ENCODE measurements at places on chromosomes 2 and 18.

- no peak for DNase-seq
Observed at GRCh38 chr18:72830109-72830508, 37.7 kb downstream of the NETO1 start.

DNA sequence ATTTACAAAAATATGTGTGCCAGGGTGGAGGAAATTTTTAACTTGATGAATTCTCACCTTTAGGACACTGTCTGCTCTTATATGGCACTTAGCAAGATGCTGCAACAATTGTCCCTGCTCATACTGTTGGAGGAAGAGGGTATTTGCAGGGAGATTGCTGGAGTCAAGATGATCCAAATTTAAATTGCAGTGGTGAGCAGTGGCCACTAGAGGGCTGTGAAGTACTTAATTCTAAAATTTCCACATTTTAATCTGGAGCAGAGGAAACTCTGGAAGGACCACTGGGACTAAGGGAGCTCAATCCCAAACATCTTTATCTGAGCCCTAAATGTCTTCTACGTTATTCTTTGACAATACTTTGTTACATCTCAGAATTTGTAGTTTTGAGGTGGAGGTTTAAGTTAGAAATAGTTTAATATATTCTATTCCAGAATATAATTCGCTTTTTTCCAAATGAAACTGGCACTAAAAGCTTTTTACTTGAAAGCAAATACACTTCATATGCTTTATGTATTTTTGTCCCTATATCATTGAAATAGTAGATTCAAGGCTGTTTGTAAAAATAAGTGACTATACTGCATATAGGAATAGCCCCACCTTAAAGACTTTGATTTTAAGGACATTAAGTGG, 33.0 kb upstream of the PTH2R start:
- peak; percentile 76 for DNase-seq

GRCh38 chr2:59684116-59684770, 869.2 kb downstream of the BCL11A start:
- DNase-seq, result no peak

- DNase-seq, result peak; percentile 61
Observed at GRCh38 chr2:12714391-12715221, 2.1 kb upstream of the TRIB2 start.

GRCh38 chr2:185215497-185215896, 523.1 kb upstream of the FSIP2 start:
- no peak for DNase-seq

- no peak for DNase-seq
Observed at GRCh38 chr2:21891191-21891590, 767.4 kb downstream of the TDRD15 start.

DNA sequence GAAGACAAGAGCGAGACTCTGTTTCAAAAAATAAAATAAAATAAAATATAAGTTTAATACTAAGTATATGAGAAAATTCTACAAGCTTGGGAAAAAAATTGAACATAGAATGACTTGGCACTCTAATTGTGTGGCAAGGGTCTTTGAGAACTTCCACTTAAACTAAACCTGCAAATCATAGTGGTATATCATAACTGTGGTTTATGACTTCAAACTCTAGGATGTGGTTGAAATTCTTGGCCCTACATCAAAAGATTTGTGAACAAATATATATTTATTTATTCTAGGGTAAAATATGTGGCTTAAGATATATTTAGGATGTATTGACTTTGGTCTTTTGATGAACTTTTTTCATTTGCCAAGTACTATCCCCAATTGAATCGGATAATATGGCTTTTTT, 3.1 kb upstream of the FAM171B start:
- DNase-seq, result peak; percentile 16

GRCh38 chr2:67503066-67503795, 106.1 kb downstream of the ETAA1 start:
- peak; percentile 97 for DNase-seq

DNA sequence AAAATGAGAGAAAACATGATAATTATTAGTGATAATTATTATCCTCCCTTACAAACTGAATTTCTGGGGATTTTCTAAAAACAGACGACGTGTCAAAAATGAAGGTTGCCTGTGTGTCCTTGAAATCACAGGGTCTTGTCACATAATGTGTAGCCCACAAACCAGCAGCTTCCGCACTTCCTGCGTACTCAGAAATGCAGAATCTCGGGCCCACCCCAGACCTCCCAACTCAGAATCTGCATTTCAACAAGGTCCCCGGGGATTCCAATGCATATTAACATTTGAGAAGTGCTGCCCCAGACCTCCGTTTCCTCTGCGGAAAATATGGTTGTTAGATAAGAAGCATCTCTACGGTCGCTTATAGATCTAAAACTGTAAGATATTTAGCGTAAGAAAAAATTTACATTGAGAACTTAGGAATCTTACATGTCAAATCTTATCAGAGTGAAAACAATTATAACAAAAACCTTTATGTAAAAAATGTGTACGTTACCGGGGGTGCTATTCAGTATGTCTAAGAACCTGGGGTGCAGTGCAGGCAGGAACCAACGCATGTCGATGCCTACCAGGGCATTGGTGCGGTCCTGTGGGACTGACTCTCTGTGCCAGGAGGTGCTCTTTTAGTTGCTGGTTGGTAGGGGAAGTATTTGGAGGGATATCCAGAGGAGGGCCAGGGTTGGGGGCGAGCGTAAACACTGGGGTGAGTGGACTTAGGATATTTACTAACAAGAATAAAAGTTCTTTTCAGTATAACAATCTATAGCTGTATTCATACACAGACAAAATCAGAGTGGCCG, 15.2 kb downstream of the CDKL4 start:
- no peak for DNase-seq

- no peak for DNase-seq
Observed at GRCh38 chr18:31558567-31558966, 33.1 kb upstream of the TTR start.

DNA sequence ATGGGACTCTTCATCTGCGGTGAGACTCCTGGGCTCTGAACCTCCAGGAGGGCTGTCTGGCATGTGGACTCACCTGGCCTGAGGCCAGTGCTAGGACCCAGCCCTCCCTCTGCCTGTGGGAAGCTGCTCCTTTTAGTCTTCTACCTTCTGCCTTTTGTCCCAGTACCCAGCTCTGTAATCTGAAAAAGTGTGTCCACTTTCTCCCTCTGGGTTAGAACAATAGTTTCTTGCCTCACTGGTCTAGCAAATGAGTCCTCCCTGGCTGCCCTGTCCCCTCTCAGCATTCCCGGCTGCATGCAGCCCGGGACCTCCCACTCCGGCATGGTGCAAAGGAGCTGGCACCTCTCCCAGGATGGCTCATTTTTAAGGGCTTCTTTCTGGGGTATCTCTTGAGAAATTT, 25.9 kb downstream of the GKN2 start:
- no peak for DNase-seq

GRCh38 chr2:45885171-45885621, 233.7 kb downstream of the PRKCE start:
- peak; percentile 75 for DNase-seq

- no peak for DNase-seq
Observed at GRCh38 chr2:31238126-31238905, 4.4 kb downstream of the EHD3 start.

DNA sequence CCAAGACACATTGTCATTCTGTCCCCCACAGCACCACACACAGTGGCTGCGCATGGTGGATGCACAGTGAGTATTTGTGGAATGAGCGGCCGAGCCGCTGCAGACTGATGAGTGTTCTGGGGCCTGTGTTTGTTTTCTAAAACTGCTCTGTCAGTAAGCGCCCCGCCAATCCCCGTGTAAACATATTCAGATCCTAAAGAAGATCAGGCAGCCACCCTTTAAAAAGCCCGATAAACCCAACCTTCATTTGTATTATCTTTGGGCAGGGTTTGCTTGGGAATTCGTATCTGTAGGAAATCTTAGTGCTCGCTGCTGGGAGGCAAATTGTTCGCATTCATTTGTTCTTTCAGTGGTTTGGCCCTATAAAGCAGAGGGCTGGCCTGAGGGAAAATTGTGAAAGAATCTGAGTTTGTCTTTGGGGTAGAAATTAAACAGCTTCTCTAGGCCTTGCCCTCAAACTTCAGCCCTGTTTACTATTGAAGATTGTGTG, 68.6 kb downstream of the TGOLN2 start:
- DNase-seq, result peak; percentile 93

GRCh38 chr2:12270876-12271588, 445.7 kb upstream of the TRIB2 start:
- DNase-seq, result no peak

DNA sequence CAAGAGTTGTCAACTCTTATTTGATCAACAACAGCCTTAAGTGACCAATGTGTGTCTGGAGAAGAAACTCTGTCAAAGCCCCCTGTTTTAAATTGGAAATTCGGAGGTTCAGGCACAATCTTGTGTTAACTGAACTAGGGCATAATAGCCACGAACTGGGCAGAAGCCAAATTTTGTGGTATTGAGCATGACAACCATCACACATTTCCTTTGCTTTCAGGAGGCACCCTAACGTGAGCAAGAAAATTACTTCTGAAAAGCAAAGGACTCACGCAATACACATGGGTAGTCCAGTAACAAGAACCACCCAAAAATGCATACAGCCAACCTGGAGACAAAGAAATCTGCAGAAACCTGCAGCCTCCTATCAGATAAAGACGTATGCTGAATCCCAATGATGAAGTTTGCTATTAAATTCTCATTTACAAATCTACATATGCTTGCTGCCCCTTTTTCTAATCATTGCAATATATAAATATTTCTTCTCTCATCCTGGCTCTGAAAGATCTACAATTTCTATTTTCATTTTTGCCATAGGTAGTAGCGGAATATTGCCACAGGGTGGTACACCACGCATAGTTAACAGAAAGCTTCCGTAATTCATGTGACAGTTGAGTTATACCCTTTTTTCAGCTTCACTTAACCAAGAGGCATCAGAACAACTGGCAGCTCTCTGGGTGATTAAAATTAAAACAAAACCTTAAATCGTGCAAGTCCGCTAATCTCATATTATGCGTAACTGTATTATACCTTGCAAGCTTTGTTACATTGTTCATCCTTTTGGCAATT, 495.8 kb downstream of the NRXN1 start:
- peak; percentile 44 for DNase-seq

DNA sequence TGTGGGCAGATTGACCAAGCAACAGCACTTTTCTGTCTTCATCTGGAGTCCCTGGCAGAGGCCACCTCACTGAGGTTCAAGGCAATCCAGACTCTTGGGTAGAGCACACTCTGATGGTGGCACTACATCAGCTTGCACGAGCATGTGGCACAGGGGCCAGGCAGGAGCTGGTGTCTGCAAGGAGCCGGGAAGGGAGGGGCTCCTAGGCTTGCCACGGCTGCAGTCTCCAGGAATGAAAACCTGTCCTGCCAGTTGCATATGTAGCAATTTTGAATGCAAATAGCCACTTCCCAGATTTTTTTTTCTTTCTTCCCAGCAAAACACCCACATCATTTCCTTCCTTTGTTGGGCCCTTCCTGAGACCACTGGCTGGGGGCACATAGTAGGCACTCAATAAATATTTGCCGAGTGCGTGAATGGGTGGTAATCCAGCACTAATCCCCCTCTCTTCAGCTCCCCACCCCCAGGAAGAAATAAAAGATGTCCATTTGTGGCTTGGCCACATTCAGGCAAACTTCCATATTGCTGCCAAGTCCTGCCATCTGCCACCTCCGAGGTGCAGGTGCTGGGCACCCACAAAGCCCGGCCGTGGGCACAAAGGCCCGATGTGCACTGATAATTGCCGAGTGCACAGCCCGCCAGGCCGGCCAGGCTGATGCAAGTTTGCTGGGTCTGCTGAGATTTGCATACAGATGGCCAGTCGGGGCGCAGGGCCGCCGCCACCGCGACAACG, 72.4 kb downstream of the MYCN start:
- DNase-seq, result no peak

- no peak for DNase-seq
Observed at GRCh38 chr2:66111706-66112105, 323.2 kb upstream of the MEIS1 start.

DNA sequence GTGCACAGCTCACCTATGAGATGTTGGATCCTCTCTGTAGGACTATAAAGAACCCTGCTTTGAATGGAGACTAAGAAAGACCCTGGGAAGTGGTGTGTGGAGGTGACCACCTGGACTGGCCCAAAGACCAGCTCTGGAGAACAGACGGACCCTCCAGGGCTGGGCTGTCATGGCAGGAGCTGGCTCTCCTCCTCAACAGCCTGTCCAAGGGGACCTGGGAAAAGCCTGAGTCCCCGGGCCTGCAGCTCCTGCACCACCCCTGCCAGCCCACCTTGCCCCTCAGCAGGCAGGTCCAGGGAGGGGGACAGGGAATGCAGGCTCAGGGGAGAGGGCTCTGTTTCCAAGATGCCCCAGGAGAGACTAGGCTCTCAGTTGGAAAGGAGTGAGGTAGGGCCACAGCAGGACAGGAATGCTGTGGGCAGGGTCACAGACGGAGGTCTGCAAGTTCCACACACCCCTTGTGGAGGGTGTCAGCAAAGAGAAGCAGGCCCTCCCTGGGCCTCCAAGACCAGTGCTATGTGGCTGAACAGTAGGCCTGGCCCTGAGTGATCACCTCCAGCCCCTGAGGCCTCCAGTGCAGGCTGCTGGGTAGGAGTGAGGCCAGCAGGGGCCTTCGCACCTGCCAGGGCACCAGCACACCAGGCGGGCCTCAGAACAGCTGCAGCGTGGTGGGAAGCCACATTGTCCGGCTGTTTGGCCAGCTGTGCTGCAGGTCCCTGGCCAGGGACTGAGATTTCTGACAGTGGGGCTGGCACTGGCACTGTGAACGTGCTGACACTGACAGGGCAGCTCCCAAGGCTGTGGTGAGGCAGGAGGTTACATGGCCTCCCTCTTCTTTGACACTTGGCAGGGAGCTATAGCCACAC, 86.4 kb upstream of the OTOS start:
- no peak for DNase-seq

DNA sequence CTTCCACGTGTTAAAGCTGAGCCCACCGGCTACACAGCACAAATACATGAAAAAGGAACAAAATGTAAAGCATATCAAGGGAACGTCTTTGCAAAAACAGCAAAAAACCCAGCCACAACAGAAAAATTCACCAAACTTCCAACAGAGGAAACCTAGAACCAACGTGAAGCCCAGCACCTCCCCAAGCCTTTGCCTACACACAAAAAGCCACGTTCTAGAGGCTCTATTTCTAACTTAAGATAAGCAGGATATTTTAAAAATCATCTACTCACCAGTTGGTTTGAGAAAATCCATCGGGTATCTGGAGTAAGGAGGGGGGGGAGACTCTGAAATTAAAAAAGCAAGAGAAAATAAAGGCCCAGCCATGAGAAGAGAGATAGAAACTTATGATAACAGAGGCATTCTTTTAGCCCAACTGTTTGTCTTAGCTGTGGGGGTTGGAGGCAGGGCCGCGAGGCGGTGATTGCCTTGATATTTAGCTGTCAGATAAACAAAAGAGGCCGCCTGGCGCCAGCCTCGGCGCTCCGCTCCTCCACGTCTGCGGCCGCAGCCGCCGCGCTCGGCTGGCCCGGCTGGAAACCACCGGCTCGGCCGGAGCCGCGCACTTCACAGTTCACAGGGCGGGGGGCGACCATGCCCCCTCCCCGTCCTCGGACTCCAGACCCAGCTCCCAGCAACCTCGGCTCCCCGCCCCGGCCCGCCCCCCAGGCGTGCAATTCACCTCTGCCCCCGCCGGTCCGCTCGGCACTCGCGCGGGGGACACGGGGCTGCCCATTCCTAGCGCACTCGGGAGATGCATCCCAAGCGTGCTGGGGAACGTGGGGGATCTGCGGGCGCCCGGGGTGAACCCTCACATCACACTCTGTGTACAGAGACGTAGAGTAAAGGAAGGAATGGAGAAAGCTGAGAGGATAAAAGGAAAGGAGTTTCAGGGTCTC, 2.4 kb downstream of the SMAD7 start:
- DNase-seq, result peak; percentile 83
